ENCODE measurements at places on chromosomes 2 and 18.

- H3K36me3 ChIP-seq = no peaks in the 10 kb centered on the region
- H3K4me3 ChIP-seq = no peak overlapping the region
- no peaks in the 10 kb centered on the region for H3K4me1 ChIP-seq
Measured at GRCh38 chr2:106094131-106094841, 99.8 kb downstream of the UXS1 start.

GRCh38 chr2:190678444-190679162, 29.7 kb downstream of the NAB1 start:
- H3K36me3 ChIP-seq = no peaks in the 10 kb centered on the region
- H3K27ac ChIP-seq = no peak overlapping the region
- H3K27me3 ChIP-seq = no peaks in the 10 kb centered on the region
- DNase-seq = no peak

DNA sequence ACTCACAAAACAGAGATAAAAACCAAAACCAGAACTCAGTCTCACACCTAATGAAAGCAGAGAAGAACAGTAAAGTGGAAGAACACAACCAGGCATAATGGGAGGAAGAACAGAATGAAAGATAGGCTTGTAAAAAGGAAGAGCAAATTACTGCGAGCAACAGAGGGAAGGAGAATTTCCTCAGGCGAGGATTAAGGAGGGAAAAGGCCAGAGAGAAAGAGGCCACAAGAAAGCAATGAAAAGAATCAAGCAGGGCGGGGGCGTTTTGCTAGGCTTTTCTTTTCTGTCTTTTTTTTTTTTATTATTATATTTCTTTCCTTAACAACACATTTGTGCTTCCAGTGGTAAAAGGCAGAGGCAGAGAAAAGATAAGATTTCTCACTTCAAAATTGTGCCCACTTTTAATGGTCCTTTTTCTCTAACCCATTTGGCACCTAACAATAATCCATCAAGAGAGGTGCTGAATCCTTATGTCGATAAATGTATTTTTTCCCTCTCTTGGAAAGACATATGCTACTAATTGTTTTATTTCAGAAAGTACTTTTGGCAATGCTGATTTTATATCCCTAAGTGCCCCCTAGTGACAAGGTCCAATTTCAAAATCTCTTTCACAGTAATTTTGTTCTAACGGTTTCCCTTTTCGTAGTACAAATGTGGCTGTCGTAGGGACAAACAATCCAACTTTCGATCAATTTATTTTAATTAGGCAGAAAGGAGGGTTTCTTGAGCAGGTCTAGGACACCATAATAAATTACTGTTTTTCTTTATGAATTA, 138.7 kb upstream of the AQP4 start:
- H3K27me3 ChIP-seq = no peaks in the 10 kb centered on the region
- H3K4me3 ChIP-seq = no peak overlapping the region
- DNase-seq = no peak

GRCh38 chr2:27781496-27781895, 10.0 kb downstream of the MRPL33 start:
- H3K4me3 ChIP-seq = no peak overlapping the region
- no peak overlapping the region for H3K27ac ChIP-seq
- DNase-seq = no peak
- no peaks in the 10 kb centered on the region for H3K27me3 ChIP-seq
- no peaks in the 10 kb centered on the region for H3K36me3 ChIP-seq

DNA sequence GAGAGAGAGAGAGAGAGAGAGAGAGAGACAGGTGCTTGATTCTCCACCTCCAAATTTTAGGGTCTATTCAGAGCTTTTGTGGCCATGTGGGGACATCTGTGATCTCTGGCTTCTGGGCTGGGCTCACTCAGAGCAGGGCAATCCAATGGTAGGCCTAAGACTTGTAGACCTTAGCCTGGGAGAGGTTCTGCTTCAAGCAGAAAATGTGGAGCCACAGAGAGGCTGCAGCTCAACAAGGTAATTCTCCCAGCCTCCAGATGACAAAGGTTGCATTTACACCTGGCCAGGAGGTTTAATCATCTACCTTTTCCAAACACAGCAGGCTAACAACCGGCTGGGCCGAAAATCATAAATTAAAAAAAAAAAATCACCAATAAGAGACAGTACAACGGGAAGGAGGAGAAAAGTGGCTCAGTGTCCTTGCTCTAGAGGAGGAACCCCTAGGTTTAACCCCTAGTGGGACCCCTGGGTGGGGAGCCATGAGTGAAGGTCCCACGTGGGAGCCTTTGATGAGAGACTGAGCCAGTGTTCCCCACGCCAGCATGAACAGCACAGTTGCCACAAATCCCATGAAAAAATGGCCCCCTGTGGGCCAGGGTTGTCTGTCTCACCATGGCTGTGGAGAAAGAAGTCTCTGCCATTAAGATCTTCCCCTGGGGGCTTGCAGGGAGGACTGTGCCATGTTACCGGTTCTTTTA, 124.0 kb upstream of the GATA6 start:
- no peaks in the 10 kb centered on the region for H3K27me3 ChIP-seq
- DNase-seq = peak; percentile 60
- H3K36me3 ChIP-seq = no peaks in the 10 kb centered on the region
- H3K4me1 ChIP-seq = peaks cover 51% of the 10 kb centered on the region
- H3K27ac ChIP-seq = peak overlapping the region; percentile 91

GRCh38 chr2:97732436-97733340, 19.3 kb downstream of the ZAP70 start:
- no peaks in the 10 kb centered on the region for H3K4me1 ChIP-seq
- no peak overlapping the region for H3K4me3 ChIP-seq

DNA sequence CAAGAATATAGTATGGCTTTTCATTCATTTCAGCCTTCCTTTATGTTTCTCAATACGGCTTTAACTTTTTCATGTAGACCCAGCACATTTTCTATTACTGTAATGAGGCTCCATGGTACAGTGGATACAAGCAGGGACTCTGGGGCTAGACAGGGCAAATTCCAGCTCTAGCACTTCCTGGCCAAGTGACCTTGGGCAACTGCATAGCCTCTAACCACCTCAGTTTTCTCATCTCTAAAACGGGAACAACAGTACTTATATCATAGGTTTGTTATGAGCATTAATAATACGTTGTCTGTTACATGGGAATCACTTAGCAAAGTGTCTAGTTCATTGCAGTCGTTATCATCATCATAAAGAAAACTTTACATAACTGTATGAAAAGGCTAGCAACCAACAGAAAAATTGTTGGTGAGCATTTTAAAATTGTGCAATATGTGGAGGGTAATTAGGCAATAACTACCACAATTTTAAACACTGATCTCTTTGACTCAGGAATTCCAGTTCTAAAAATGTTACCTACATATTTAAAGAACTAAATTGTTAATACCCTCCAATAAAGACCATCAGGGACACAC, 13.7 kb upstream of the RMDN2 start:
- peaks cover 4% of the 10 kb centered on the region for H3K27me3 ChIP-seq
- no peak overlapping the region for H3K4me3 ChIP-seq
- H3K27ac ChIP-seq = no peak overlapping the region
- no peaks in the 10 kb centered on the region for H3K4me1 ChIP-seq

DNA sequence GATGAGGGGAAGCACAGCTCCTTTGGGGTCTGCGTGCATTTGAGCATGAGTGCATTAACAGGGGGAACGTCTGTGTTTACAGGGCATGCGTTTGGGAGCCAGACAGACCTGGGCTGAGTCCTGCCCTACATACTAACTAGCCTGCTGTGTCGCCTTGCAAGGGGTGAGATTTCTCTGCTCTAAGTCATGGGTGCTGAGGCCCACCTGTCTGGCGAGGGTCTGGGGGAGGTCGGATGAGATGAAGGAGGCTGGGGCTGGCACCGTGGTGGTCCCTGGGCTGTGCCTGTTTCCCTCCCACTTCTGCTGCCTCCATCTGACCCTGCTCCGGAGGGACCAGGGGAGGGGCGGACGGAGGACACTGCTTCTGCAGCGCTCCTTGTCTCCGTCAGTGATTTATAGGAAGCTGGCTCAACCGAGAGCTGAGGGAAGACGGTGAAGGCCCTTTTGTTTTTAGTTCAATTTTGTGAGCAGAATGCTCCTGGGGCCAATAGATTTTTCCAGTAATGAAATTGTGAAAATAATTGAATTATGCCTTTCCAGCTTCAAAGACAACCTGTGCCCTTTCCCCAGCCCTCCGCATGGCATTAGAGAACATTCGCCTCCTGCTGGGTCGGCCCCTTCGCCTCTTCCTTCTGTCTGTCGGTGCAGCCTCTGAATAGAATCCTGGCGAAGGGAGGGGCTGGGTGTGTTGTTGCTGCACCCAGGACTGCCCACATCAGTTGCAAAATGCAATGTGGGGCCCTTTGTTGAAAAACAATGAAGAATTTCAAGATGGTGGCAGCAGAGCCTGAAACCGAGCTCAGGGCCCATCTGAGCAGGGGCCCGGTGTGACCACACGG, 49.7 kb downstream of the RRM2 start:
- no peaks in the 10 kb centered on the region for H3K36me3 ChIP-seq
- H3K27me3 ChIP-seq = no peaks in the 10 kb centered on the region
- H3K4me3 ChIP-seq = no peak overlapping the region
- H3K4me1 ChIP-seq = no peaks in the 10 kb centered on the region
- no peak for DNase-seq

DNA sequence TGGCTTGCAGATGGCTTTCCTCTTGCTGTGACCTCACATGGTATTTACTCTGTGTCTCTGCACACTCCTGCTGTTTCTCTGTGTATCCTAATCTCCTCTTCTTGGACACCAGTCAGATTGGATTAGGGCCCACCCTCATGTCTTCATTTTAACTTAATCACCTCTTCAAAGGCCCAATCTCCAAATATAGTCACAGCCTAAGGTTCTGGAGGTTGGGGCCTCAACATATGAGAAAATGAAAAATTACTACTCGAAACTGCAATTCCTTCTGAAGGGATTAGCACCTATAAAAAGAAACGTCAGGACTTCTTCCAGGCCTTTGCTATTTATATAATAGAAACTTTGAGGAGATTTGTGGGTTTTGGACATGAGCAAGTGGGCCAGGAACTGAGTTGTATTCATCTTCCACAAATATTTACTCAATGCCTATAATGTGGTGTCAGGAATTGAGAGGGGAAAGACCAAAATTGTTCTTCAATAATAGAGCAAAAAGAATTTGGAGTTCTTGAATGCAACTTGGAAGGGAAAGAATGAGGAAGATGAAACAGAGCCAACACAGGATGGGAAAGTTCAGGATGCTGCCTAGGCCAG, 270.0 kb upstream of the FN1 start:
- DNase-seq = no peak
- H3K4me1 ChIP-seq = no peaks in the 10 kb centered on the region
- H3K4me3 ChIP-seq = no peak overlapping the region
- no peaks in the 10 kb centered on the region for H3K36me3 ChIP-seq
- H3K27ac ChIP-seq = no peak overlapping the region

DNA sequence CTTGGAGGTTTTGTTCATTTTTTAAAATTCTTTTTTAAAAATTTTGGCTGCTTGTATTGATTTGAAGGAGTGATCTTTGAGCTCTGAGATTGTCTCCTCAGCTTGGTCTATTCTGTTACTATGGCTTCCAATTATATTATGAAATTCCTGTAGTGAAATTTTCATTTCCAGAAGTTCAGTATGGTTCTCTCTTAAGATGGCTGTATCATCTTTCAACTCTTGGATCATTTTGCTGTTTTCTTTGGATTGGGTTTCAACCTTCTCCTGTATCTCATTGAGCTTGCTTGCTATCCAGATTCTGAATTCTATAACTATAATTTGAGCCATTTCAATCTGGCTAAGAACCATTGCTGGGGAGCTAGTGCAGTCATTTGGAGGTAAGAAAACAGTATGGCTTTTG, 270.8 kb upstream of the NT5C1B start:
- no peaks in the 10 kb centered on the region for H3K36me3 ChIP-seq
- H3K27me3 ChIP-seq = no peaks in the 10 kb centered on the region
- no peak for DNase-seq

DNA sequence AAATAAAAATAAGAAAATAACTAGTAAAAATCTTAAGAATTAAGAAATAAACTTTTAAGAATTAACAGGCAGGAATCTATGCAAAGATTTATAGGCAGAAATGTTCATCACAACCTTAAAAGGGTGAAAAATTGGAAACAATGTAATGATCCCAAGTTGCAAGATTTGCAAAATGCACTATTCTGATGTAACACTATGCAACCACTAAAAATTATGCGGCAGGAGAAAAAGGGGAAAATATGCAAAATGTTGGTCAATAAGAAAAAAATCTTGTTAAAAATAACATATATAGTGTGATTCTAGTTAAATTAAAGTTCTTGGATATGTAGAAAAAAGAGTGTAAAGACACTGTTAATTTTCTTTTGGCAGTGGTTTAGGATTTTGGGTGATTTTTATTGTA, 132.8 kb downstream of the UPP2 start:
- no peak overlapping the region for H3K4me3 ChIP-seq
- H3K27ac ChIP-seq = no peak overlapping the region
- H3K27me3 ChIP-seq = no peaks in the 10 kb centered on the region

DNA sequence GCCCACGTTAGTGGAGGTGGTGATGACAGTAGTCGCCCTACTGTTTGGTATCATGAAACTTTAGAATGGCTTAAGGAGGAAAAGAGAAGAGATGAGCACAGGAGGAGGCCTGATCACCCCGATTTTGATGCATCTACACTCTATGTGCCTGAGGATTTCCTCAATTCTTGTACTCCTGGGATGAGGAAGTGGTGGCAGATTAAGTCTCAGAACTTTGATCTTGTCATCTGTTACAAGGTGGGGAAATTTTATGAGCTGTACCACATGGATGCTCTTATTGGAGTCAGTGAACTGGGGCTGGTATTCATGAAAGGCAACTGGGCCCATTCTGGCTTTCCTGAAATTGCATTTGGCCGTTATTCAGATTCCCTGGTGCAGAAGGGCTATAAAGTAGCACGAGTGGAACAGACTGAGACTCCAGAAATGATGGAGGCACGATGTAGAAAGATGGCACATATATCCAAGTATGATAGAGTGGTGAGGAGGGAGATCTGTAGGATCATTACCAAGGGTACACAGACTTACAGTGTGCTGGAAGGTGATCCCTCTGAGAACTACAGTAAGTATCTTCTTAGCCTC, 16.2 kb downstream of the MSH6 start:
- no peaks in the 10 kb centered on the region for H3K36me3 ChIP-seq
- DNase-seq = no peak
- no peak overlapping the region for H3K4me3 ChIP-seq
- H3K4me1 ChIP-seq = no peaks in the 10 kb centered on the region
- no peaks in the 10 kb centered on the region for H3K27me3 ChIP-seq

DNA sequence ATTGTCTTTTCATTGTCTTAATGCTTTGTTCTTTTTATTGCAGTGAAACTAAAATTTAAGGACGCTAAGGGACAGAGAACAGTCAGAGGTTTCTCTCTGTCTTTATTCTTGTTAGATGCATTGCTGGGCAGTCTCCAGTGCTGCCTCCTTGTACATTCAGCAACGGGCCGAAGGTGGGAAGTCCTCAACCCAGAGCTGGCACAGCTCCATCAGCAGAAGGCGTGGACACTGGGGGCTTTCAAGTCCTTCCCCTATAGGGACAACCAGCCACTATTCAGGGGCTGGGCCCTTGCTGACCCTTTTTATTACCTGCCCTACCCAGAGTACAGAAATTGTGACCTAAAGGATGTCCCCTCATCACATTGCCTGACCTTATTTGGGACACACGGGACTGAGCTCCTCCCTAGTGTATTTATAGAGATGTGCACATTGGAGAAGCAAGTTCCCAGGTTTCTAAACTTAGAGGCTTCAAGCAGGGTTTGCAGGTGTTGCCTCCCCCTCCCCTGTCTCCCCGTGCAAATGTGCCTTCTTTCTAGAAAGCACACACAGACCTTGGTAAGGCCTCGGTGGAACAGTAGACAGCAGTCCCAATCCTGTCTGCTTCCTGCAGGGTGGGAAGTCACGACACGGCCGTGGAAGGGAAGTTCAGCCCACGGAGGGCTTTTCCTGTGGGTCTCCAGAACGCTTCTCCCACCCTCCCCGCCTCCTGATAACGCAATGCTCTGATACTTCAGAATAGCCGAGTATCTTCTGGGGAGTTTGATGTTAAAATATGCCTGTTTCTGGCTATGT, 68.2 kb downstream of the ZCCHC2 start:
- no peak overlapping the region for H3K27ac ChIP-seq
- no peaks in the 10 kb centered on the region for H3K4me1 ChIP-seq
- H3K27me3 ChIP-seq = no peaks in the 10 kb centered on the region
